ENCODE measurements at places on chromosomes 13 and 19. TPM values are rescaled to one million over a fixed set of nuclear protein-coding genes. Genes with fewer than 3 reads are reported as not detected.

DNA sequence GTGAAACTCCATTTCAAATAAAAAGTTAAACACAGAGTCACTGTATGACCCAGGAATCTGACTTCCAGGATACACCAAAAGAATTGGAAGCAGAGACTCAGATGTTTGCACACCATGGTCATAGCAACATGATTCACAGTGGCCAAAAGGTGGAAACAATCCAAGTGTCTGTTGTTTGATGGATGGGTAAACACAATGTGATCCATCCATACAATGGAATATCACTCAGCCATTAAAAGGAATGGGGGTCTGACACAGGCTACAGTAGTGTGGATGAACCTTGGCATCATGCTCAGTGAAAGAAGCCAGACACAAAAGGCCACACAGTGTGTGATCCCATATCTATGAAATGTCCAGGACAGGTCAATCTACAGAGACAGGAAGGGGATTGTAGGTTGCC is 174.3 kb downstream of the PTPRS start:
- no peaks in the 10 kb centered on the region for H3K36me3 ChIP-seq
- no peaks in the 10 kb centered on the region for H3K4me1 ChIP-seq
- no peak overlapping the region for H3K27ac ChIP-seq
- H3K27me3 ChIP-seq, result no peaks in the 10 kb centered on the region

DNA sequence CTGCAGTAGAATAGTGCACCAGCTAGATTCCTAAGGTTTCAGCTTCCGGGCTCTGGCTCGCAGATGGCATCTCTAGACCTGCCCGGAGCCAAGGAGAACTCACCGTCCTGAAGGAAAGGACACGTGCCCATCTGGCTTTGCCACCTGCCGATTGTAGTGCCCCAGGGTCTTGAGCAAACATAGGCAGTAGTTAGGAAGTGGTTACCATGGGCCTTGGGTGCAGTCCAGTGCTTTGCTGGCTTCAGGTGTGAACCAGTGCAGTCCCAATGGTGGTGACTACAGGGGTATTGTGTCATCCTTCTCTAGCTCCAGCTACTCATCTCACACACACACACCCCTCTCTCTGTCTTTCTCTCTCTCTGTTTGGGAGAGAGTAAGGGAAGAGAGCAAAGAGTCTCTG is 61.4 kb upstream of the TEX29 start:
- H3K4me1 ChIP-seq, result no peaks in the 10 kb centered on the region
- no peak for DNase-seq
- no peaks in the 10 kb centered on the region for H3K27me3 ChIP-seq

Gene UQCRFS1
- 13.5 TPM for total RNA-seq

- peaks cover 45% of the 10 kb centered on the region for H3K36me3 ChIP-seq
- no peak for DNase-seq
- no peak overlapping the region for H3K4me3 ChIP-seq
- H3K27me3 ChIP-seq, result no peaks in the 10 kb centered on the region
- no peaks in the 10 kb centered on the region for H3K4me1 ChIP-seq
Observed at GRCh38 chr13:113062691-113063090, 42.9 kb upstream of the F7 start.

Gene NFIX
- total RNA-seq, result 87.0 TPM

Gene SIGLEC5
- total RNA-seq, result 2.1 TPM

GRCh38 chr19:49149652-49150105 is 5.5 kb downstream of the HRC start:
- H3K27ac ChIP-seq, result peak overlapping the region; percentile 88
- no peaks in the 10 kb centered on the region for H3K36me3 ChIP-seq
- H3K4me3 ChIP-seq, result peak overlapping the region; percentile 64
- DNase-seq, result peak; percentile 44

DNA sequence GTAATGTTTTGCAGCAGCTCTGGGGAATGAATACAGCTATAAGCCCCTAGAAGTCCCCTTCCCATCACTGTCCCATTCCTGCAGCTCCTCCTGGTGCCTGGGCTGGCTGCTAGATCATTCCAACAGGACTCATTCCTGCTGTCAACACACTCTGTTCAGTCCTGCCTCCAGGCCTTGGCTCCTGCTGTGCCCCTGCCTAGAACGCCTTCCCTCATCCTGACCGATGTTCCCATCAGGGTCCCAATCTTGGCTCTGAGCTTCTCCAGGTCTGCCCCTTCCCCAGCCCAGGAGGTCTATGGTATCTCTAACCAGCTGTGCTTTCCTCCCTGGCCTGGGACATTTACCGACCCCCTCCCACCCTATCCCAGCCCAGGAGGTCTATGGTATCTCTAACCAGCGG is 48.1 kb downstream of the FBN3 start:
- no peaks in the 10 kb centered on the region for H3K27me3 ChIP-seq
- H3K27ac ChIP-seq, result no peak overlapping the region
- no peak for DNase-seq
- H3K36me3 ChIP-seq, result no peaks in the 10 kb centered on the region

- peak within 1 kb of the TSS; percentile 87 for H3K27ac ChIP-seq
- H3K36me3 ChIP-seq, result peaks cover 24% of the 10 kb centered on the region
- H3K27me3 ChIP-seq, result no peaks in the 10 kb centered on the region
- no peak for DNase-seq
Observed at GRCh38 chr19:531753-532560, at the start of gene CDC34. Gene CDC34 (plus strand): TSS chr19:531760. CDS start chr19:531932, 172 bp downstream.

DNA sequence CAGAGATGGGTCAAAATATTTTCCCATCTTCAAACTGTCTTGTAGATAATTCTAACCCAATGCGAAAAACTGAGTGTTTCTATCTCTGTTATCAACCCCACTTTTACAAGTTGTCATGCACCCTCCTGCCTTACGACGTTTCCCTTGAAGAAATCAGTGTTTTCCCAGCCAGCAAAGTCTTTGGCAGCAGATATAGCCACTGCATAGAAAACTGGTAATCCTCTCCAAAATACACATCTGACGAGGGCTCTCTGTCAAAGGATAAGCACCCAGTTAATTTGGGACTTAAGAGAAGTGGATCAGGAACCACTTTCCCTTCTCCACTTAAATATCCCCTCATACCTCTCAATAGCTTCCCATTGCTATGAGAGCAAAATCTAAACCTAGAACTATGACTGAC is 351.9 kb upstream of the MIR17HG start:
- H3K36me3 ChIP-seq, result no peaks in the 10 kb centered on the region
- H3K27ac ChIP-seq, result no peak overlapping the region
- H3K4me3 ChIP-seq, result no peak overlapping the region

Gene CLEC17A
- not detected for total RNA-seq

- H3K27me3 ChIP-seq, result no peaks in the 10 kb centered on the region
- H3K27ac ChIP-seq, result no peak overlapping the region
- no peaks in the 10 kb centered on the region for H3K4me1 ChIP-seq
- H3K36me3 ChIP-seq, result no peaks in the 10 kb centered on the region
- no peak for DNase-seq
Observed at GRCh38 chr13:37406031-37406430, 192.5 kb downstream of the POSTN start.

- H3K27me3 ChIP-seq, result no peaks in the 10 kb centered on the region
- peak overlapping the region; percentile 97 for H3K4me3 ChIP-seq
- peaks cover 37% of the 10 kb centered on the region for H3K36me3 ChIP-seq
- no peak for DNase-seq
- H3K27ac ChIP-seq, result peak overlapping the region; percentile 100
Observed at GRCh38 chr19:1249990-1250436, 1.6 kb downstream of the MIDN start.

Gene UBE2L5
- total RNA-seq, result not detected

- no peaks in the 10 kb centered on the region for H3K27me3 ChIP-seq
- H3K36me3 ChIP-seq, result no peaks in the 10 kb centered on the region
- H3K4me1 ChIP-seq, result no peaks in the 10 kb centered on the region
- H3K4me3 ChIP-seq, result no peak overlapping the region
- DNase-seq, result no peak
Observed at GRCh38 chr13:104683789-104684188, 1617.6 kb upstream of the SLC10A2 start.

DNA sequence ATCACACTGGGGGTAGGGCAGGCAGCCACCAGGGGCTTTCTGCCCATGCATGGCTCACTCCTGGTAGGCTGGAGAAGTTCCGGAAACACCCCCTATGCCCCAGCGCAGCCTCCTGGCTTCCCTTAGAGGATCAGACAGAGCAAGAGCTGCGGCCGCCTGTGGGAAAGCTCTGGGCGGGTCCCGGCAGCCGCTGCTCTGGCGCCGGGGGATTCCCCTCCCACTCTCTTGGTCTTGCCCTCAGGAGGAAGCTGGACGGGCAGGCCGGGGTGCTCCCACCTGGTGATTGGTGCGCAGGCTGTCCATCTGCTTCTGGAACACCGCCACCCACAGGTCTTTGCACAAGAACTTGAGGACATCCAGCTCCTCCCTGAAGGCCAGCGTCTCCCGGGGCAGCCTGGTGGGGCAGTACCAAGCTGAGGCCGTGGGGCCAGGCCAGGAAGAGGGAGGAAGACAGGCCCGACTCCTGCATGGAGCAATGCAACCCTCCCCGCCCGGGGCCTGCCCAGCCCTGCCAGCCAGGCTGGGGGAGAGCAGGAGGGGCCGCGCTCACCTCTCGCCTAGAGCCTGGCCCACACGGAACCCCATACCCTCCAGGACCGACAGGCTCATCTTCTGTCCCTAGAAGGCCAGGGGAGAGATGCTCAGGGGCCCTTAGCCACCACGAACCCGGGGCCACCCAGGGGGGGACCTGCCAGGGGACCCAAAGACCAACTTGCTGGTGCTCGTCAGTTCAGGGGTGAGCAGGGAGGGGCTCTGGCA is 4.0 kb upstream of the NKPD1 start:
- H3K27me3 ChIP-seq, result no peaks in the 10 kb centered on the region
- H3K4me3 ChIP-seq, result no peak overlapping the region
- DNase-seq, result peak; percentile 85
- H3K36me3 ChIP-seq, result no peaks in the 10 kb centered on the region
- H3K4me1 ChIP-seq, result peaks cover 10% of the 10 kb centered on the region

Gene HSH2D
- total RNA-seq, result 6.0 TPM

Gene HSPB6
- total RNA-seq, result 9.1 TPM

DNA sequence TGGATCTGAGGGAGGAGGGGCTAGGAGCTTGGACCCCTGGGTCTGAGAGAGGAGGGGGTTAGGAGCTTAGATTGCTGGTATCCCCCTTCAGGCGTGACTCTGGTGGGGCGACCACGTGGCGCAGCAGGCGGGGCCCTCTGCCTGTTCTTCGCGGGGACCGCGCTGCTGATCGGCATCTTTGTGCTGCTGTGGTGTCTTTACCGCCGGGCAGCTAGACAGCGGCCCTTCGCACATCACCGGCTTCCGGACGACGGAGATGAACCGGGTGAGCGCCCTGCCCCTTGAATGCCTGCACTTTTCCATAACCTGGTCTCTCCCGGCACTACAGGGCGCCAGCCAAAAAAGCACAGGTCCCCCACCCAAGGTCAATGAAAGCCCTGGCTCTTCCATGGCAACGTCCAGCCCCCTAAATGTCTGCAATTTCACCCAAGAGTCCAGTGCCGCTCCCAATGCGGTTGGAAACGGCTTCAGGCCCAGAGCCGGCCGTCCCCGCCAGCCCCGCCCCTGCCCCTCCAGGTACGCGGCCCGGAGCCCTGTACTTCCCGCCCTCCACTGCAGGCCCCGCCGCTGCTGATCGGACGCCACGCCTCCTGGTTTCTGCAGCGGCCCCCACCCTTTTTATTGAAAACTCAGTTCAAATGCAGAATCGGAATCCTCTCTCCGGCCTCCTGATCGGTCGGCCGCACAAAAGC is 2.8 kb downstream of the GFY start:
- H3K4me3 ChIP-seq, result no peak overlapping the region
- H3K36me3 ChIP-seq, result no peaks in the 10 kb centered on the region
- no peak overlapping the region for H3K27ac ChIP-seq

DNA sequence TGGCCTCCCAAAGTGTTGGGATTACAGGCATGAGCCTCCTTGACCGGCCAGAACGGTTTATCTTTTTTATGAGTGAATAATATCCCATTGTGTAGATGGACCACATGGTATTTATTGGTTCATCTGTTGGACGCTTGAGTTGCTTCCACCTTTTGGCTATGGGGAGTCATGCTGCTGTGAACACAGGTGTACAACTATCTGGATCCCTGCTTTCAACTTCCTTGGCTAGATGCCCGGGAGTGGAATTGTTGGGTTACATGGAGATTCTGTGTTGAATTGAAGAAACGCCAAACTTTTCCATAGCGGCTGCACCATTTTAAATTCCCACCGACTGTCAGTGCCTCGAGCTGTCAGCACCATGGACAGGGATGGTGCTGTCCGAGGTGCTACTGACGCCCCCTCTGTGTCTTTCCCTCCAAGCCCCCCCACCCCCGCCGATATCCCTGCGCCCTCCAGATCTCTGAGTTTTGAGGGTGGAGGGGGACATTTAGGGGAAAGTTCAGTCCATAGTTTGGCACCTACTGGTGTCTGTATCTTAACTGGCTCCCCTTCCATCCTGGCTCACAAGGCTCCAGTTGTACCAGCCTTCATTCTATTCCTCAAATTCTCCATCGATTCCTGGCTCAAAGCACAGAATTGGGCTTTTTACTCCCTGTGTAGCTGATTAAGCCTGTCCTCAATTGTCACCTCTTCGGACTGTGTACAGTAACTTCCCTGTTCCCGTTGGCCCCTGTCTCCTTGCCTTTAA is 27.3 kb downstream of the PNPLA6 start:
- H3K27me3 ChIP-seq, result no peaks in the 10 kb centered on the region
- peaks cover 45% of the 10 kb centered on the region for H3K36me3 ChIP-seq
- H3K27ac ChIP-seq, result no peak overlapping the region
- no peak for DNase-seq
- no peaks in the 10 kb centered on the region for H3K4me1 ChIP-seq

DNA sequence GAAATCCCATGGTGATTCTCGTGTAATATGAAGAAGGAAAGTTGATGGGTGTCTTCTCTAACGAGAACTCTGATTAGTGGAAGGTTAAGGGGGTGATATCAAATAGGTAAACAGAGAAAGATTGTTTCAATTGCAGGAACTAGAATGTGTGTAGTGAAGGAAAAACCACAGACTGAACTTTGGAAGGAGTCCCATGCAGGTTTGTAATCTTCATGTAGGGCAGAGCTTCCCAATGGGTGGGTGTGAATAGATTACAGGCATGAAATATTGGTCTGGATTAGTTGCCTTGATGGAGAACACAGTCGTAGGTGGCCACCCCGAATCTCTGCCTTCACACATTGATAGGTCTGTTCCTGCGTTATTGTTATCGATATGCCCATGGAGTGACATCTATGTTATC is 295.5 kb downstream of the KCNRG start:
- no peaks in the 10 kb centered on the region for H3K4me1 ChIP-seq
- H3K27me3 ChIP-seq, result no peaks in the 10 kb centered on the region
- H3K27ac ChIP-seq, result no peak overlapping the region
- no peaks in the 10 kb centered on the region for H3K36me3 ChIP-seq
- DNase-seq, result no peak

- H3K27me3 ChIP-seq, result no peaks in the 10 kb centered on the region
- H3K4me1 ChIP-seq, result no peaks in the 10 kb centered on the region
- H3K36me3 ChIP-seq, result no peaks in the 10 kb centered on the region
- H3K4me3 ChIP-seq, result no peak overlapping the region
Observed at GRCh38 chr13:88622362-88622973, 951.3 kb downstream of the SLITRK5 start.

Gene EXOSC5
- 0.89 TPM for total RNA-seq

DNA sequence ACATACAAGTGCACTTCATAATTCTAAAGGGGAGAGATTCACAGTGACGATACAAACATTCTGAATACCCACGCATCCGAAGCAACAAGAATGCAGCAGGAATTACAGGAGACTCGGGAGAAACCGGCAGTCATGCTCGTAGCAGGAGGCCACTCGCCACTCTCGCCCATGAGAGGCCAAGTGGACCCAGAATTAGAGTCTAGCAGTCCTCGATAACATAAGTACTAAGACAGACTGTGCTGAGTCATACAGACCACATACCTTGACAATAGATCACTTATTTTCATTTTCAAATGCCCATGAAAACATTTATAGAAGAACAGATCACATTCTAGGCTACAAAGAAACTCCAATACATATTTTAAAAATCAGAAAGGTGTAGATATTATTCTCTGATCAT is 299.1 kb upstream of the TSHZ3 start:
- H3K27me3 ChIP-seq, result no peaks in the 10 kb centered on the region
- H3K36me3 ChIP-seq, result no peaks in the 10 kb centered on the region
- no peak for DNase-seq
- no peak overlapping the region for H3K27ac ChIP-seq
- no peak overlapping the region for H3K4me3 ChIP-seq
- no peaks in the 10 kb centered on the region for H3K4me1 ChIP-seq

Measured in upper lobe of left lung (tissue), 6 donors.